Right renal pelvis (tissue), 4 donors: ENCODE measurements at places on chromosomes 4 and X. TPM values are rescaled to one million over a fixed set of nuclear protein-coding genes. Genes with fewer than 3 reads are reported as not detected.

GRCh38 chr4:76736414-76736813 lies 161.5 kb downstream of the SOWAHB start:
- DNase-seq, result no peak

Gene POF1B
- 0.95 TPM for polyA plus RNA-seq

DNA sequence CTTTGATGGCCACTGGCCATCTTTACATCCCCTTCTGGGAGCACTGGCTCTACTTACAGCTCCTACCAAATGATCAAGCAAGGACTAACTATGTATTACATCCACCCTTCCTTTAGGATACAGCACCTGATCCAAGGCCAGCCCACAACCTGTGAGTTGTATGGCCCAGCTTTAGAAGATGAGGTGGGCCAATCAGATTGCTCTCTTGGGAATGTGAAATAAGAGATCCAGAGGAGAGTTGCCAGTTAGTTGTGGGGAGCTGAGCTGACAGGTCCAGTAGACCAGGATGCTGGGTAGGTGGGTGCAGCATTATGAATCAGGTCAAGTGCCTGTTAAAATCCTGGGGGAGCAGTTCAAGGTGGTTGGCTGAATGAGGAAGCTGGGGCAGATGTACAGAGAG lies 111.5 kb downstream of the GNL3L start:
- DNase-seq, result no peak

Gene NUDT11
- polyA plus RNA-seq, result 13.0 TPM

GRCh38 chr4:137611998-137612700 lies 79.9 kb upstream of the PCDH18 start:
- DNase-seq, result no peak

DNA sequence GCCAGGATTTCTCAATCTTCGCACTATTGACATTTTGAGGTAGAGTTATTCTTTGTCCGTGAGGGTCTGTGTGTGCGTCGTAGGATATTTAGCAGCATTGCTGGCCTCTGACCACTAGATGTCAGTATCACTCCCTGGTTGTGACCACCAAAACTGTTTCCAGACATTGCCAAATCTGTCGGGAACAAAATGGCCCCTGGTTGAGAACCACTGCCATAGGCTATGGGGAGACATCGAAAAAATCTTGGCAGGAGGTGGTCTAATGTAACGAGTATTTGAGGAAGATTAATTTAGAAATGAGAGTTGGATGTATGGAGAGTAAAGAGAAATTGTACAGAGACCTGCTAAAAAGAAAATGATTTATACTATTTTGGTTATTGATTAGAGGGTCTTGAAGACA lies 108.4 kb downstream of the DOCK11 start:
- peak; percentile 17 for DNase-seq

- no peak for DNase-seq
These were observed 26.0 kb downstream of the NLGN3 start for GRCh38 chrX:71170660-71171059.

Gene MAGEA3
- not detected for polyA plus RNA-seq

DNA sequence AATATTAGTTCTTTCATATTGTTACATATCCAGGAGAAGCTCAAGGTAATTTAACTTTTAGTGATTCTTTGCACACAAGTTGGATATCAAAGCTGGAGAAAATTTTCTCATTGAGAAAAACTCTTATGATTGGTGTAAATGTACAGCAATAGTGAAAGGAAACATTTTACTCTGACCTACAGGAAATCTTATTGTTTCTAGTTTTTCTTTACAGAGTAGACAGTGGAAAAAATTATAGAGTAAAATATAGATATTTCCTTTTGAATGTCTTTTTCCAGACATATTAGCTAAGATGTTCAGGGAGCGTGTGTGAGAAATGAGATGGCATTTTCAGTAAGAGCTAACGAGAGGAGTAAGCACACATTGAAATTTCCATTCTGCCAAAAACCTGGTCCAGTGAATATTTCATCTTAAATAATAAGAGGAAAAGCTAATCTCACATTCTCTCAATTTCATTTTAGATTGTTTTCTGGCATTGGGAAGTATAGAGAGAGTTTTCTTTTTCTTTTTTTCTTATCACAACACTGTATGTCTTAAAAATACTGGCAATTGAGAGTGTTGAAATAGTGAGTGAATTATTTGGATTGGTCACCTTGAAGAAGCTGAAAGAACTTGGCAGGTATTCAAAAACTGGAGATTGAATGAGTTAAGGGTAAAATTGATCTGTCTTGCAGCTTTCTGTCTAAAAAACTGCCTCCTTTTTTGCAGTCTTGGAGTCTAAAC lies 15.6 kb upstream of the ATP8A1 start:
- DNase-seq, result no peak

Gene CFAP47
- polyA plus RNA-seq, result 0.83 TPM

Gene CPZ
- polyA plus RNA-seq, result 20.1 TPM

DNA sequence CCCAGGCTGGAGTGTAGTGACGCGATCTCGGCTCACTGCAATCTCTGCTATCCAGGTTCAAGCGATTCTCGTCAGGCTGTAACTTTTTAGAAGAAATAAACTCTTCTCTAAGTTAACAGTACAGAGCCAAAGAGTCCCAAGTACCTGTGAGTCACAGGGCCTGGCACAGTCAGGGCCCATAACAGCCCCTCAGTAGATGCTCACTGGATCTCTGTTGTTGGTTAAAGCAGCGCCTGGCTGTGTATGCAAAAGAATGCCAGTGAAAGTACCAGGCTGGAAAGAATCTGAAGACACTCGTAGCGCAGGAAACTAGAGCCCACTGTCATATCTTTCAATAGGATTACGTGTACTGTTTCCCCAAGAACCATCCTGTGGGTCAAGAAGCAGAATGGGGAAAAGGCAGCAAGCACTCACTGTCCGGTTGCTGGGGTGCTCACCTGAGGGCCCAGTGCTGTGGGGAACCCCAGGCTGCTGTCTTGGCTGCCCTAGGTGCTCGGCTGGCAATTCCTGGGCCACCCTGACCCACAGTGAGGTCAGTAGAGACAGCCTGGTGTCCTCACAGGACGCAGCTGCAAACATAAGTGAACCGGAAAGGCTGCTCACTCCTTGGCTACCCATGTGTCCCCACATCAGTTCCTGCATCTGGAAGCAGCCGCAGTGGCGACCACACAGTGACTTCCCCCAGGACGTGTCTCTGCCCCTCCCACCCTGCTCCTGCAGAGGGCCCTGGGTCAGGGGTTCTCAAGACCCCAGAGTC lies 3.1 kb upstream of the SLBP start:
- no peak for DNase-seq

DNA sequence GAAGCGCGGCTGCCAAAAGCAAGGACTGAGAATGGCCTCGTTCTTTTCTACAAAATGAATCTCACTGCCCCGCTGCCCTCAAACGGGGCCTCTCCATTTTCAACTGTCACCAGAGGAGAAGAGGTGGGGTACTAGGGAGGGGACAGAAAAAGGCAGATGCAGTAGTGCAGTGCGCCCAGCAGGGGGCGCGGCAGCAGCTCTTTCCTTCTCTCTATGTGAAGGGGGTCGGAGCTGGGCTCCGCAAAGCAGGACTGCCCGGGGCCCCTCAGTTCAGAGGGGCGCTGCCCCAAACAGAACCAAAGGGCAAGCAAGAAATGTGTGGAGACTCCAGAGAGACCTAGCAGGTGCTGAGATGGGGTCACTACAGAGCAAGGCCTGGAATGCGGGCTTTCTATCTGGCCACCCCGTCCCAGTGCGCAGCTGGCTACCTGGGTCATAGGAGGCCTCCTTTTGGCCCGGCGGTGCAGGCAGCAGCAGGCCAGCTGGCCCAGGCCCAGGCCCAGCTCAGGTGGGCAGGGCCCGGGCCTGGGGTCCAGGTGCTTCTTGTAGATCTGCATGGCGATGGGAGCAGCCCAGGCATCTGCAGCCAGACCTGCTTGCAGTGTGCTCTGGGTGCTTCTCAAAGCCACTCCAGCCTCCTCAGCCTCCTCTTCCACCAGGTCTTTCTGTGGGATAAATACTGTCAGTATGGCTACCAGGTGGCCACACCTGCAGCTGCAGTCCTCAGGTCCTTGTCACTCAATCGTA lies 5.9 kb downstream of the IRAK1 start:
- no peak for DNase-seq
